ENCODE measurements at places on chromosomes 3 and 15. TPM values are rescaled to one million over a fixed set of nuclear protein-coding genes. Genes with fewer than 3 reads are reported as not detected.

Gene CCR8
- total RNA-seq: not detected

DNA sequence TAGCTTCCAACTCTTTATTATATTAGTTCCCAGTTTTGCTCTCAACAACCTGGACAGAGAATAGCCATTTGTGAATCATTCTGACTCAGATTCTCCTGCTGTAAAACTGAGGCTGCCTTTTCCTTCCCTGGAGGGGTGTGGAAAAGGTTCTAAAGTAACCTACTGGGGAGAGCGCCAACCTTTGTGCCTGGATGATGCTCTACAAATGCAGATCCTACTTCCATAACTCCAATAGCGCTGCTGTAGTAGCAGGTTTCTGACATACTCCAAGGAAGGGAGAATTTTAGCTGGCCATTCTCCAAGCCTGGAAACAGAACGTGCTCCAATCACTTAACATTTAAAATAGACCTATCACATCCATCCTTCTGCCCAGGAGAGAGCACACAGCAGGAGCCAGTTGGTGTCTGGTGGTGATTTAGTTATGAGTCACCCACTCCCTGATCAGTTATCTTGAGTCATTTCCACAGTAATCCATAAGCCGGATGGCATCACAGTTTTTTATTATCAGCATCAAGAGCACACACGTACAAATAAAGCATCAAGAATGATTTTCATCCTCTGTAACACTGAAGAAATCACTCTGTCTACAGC is 38.3 kb downstream of the MYH15 start:
- no peak overlapping the region for H3K27ac ChIP-seq
- no peaks in the 10 kb centered on the region for H3K36me3 ChIP-seq
- H3K27me3 ChIP-seq: no peaks in the 10 kb centered on the region
- H3K4me3 ChIP-seq: no peak overlapping the region
- peaks cover 23% of the 10 kb centered on the region for H3K4me1 ChIP-seq

GRCh38 chr3:34626699-34627098 is 828.3 kb downstream of the PDCD6IP start:
- H3K27me3 ChIP-seq: no peaks in the 10 kb centered on the region
- DNase-seq: no peak
- H3K27ac ChIP-seq: no peak overlapping the region
- no peaks in the 10 kb centered on the region for H3K4me1 ChIP-seq
- H3K36me3 ChIP-seq: no peaks in the 10 kb centered on the region

- H3K4me3 ChIP-seq: no peak overlapping the region
- H3K27ac ChIP-seq: no peak overlapping the region
- no peaks in the 10 kb centered on the region for H3K27me3 ChIP-seq
- H3K4me1 ChIP-seq: 0 out of 2 replicates have a peak, but pooled peaks cover 2% of the 10 kb centered on the region
These were observed 139.2 kb upstream of the MEF2A start for GRCh38 chr15:99426431-99427105.

GRCh38 chr3:192917028-192917403 is 640 bp downstream of the MB21D2 start:
- no peaks in the 10 kb centered on the region for H3K36me3 ChIP-seq
- H3K27me3 ChIP-seq: peaks cover 2% of the 10 kb centered on the region
- peak overlapping the region; percentile 100 for H3K27ac ChIP-seq
- DNase-seq: peak; percentile 68

DNA sequence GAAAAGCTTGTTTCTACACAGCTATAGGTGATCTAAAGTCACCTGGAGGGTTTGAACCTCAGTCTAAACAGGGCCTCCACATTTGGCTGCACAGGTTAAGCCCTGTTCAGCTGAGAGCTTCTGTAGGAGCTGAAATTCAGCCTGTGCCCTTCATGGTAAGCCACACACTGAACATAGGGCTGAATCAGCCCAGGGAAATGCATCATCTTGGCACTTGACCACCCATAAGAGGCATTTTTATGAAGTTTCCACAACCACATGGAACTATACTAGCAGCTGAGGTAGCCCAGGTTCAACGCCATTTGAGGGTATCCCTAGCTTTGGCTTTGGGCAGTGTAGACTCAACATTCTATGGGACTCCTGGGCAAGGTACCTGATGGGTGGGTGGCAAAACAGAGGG is 126.8 kb downstream of the FAM174B start:
- peaks cover 9% of the 10 kb centered on the region for H3K36me3 ChIP-seq
- H3K4me3 ChIP-seq: no peak overlapping the region
- no peak for DNase-seq
- H3K27ac ChIP-seq: no peak overlapping the region
- H3K27me3 ChIP-seq: peaks cover 10% of the 10 kb centered on the region

GRCh38 chr15:69133862-69134519 is 26.4 kb upstream of the GLCE start:
- DNase-seq: no peak
- H3K36me3 ChIP-seq: no peaks in the 10 kb centered on the region
- H3K4me1 ChIP-seq: peaks cover 30% of the 10 kb centered on the region
- no peak overlapping the region for H3K27ac ChIP-seq
- peaks cover 7% of the 10 kb centered on the region for H3K27me3 ChIP-seq
